ENCODE measurements at places on chromosomes 4 and X. TPM values are rescaled to one million over a fixed set of nuclear protein-coding genes. Genes with fewer than 3 reads are reported as not detected.

The CLCN4 gene
- total RNA-seq = 13.3 TPM

- no peak for DNase-seq
These were observed 72.5 kb upstream of the GRXCR1 start for GRCh38 chr4:42819863-42820514.

DNA sequence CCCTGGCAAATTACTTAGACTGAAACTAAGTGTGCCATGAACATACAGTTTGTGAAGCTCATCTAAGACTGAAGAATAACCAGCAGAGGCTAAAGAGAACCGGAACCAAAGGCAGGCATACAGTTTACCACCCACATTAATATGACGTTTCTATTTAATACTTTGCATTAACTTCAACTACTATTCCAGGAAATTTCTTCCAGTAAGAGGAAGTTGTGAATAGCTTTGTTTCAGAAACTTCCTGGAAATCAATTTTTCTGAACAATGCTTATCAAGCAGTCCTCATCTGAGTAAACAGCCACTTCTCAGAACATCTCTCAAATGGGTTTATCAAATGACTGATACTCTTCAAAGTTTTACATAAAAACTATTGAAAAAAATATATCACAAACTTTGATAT, 252.7 kb downstream of the OPHN1 start:
- no peak for DNase-seq

- DNase-seq = no peak
These were observed 422.2 kb downstream of the GABRG1 start for GRCh38 chr4:45701621-45702020.

DNA sequence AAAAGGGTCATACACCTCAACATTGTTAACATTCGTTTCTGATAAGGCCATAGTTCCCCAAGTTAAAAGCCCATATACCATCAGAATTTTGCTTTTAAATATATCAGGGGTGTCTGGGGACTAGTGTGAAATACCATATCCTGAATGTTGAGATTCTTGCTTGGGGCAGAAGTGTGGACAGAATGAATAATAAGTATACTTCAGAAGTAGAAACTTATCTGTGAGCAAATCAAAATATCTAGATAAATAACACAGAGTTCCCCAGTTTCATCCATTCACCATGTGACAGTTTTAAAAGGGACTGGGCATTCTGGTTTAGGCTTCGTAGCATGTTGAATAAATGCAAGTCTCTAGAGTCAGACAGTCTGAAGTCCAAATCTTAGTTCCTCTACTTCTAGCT, 110.5 kb downstream of the CHRNA9 start:
- DNase-seq = no peak
